CD4-positive, alpha-beta T cell treated with Interleukin-4 for 4 hours (primary cell): ENCODE measurements at places on chromosomes 6 and 20.

DNA sequence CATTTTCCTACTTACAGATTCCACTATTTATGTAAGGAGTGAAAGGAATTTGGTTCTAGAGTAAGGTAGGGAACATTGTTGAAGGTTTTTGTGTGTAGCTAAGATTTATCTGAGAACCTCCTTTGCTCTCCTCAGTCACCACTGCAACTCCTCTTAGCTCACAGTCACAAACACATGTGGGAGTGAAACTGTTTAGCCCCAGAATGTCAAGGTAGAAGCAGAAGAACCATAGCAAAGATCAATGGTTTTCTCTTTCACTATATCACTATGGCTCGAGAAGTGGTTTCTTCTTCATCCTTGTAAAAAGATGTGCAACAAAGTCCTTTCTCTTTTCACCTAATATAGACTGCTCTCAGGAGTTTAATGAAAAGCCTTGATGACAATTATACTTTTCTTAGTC, 6.5 kb upstream of the DEFB112 start:
- DNase-seq, result no peak

- DNase-seq, result no peak
Measured at GRCh38 chr6:8589941-8590729, 154.8 kb upstream of the SLC35B3 start.

DNA sequence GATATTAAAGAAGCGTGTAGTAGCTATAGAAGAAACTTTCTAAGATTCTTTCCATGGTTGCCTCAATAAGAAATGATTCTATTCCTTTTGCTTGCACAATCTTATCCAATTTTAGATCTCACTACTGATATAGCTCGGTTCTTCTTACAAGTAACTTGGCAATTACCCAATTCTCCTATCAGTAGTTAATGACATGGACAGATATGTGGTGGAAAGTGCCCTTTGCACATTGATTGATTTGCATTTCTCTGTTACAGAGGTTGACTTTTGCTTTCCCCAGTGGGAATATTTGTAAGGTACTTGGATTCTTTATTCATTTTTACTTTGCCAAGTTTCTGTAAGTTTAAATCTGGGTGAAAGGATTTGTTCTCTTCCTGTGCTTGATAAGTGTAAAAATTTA, 93.7 kb upstream of the QKI start:
- DNase-seq, result no peak

- DNase-seq, result peak; percentile 18
Measured at GRCh38 chr6:113980937-113981554, 10.1 kb upstream of the HDAC2 start.

GRCh38 chr20:12241065-12241464, 323.4 kb downstream of the BTBD3 start:
- DNase-seq, result no peak

DNA sequence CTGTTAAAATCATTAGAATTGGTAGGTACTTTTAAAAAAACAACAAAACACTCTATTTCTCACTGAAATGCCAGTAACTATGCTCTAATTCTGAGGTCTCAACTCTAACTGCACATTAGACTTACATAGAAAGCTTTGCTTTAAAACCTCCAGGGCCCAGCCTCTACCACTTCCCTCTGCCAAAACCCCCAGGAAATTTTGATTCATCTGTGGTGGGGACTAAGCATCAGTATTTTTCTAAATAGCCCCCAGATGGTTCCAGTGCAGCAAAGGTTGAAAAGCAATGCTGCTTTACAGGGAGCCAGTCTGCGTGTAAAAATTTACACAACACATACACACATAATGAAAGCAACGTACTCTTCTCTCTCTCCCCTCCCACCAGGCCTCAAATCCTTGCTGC, 3.8 kb downstream of the TBC1D32 start:
- DNase-seq, result no peak

DNA sequence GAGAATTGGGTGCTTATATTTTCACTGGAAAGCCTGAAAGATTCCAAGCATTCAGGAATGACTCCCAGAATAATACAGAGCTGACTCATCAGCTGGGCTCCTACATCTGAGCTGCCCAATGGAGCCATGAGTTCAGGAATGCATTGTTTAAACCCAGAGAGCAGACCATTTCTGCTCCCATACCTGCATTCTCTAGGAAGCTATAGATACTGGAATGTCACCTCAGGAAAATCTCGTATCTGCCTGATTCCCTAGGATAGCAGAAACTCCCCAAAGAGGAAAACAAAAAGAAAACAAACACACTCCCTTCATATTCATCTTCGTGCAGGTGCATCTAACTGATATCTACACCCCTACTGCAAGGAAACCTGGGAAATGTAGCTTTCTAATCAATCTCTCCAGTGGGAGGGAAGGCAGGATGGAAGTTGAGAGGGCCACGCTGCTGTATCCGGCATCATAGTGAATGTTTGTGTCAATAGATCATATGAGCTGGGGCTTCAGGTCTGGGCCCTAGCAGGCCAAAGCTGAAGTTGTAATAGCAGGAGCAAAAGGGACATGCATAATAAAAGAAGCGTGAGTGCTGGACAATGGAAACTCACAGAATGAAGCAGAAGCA, 8.2 kb upstream of the SLC2A12 start:
- DNase-seq, result no peak

DNA sequence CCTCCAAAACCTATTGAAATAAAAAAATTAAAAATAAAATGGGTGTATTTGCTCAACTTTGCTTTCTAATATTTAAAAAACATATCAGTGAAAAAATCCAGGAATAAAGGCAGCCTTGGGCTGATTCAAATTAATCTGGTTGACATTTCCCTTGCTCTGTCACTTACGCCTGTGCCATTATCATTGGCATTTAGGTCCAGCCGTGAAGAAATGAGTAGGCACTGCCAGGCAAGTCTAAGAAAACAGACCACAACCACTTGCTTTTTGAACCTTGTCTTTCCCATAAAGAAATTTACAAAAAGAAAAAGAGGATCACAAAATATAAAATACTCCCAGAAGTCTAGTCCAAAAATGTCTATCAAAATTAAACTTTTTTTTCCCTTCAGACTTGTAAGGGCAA, 59.2 kb upstream of the HBS1L start:
- no peak for DNase-seq

- DNase-seq, result no peak
Measured at GRCh38 chr6:70379473-70380013, 33.8 kb upstream of the FAM135A start.

GRCh38 chr6:16731478-16732051, 29.7 kb downstream of the ATXN1 start:
- DNase-seq, result peak; percentile 67

DNA sequence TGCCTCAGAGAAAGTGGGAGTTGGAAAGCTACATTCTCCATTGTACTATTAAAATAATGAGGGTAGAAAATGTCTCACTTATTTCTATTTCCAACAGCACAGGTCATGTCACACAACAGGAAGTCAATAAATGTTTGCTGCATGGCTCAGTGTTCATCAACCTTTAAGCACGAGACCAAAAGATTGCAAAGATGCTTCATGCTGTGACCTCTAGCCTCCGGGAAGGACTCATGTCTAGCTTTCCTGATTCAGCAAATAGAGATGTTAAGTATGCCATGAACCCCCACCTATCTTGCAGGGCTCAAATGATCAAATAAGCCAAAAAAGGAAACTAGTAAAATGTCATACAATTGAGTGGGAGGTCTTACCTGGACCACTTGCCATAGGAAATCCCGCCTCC, 57.4 kb downstream of the NCOA6 start:
- no peak for DNase-seq

DNA sequence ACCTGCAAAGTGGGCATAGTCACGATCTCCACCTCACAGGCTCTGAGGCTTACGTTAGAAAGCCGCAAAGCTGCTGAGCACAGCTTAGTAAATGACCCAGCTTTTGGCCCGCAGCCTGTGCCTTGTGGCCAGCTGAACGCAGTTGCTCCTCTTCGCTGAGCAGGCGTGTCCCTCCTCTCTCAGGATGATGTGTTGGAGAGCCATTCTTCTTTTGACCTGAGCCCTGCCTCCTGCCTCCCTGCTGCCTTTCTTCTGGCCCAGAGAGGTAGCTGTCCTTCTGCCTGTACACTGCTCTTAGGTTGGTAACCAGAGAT, 47.6 kb upstream of the MYL9 start:
- DNase-seq, result no peak

- no peak for DNase-seq
Measured at GRCh38 chr20:39603219-39603618, 641.1 kb downstream of the DHX35 start.

GRCh38 chr6:1587546-1587945, 22.2 kb upstream of the FOXC1 start:
- no peak for DNase-seq

DNA sequence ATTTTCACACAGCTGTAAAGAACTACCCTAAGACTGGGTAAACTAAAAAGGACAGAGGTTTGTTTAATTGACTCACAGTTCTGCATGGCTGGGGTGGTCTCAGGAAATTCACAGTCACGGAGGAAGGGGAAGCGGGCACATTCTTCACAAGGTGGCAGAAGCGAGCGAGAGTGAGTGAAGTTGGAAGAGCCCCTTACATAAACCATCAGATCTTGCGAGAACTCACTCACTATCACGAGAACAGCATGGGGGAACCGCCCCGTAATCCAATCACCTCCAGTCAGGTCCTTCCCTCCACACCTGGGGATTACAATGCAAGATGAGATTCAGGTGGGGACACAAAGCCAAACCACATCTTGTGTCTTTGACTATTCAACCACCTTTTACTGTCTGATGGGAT, 700.5 kb downstream of the TENT5A start:
- no peak for DNase-seq

- DNase-seq, result no peak
Measured at GRCh38 chr6:53768636-53769035, 26.2 kb upstream of the LRRC1 start.

DNA sequence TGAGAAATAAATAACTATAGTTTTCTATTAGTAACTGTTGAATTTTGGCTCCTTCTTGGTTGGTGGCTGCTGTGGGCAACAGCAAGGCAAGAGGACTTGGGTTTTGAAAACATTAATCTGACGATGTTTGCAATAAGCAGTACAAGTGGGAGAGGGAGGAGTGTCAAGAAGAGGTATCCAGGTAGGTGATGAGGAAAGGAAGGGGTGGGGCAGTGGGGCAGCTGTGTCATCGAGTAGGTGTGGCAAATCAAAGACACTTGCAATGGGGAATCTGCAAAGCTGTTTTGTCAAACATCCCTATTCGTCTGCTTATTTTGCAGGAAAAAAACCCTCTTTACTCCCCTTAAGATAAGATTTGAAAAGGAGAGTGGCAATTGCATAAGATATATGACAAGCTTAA, 171.9 kb upstream of the MAP3K7 start:
- no peak for DNase-seq

GRCh38 chr6:14382678-14383236, 265.2 kb downstream of the CD83 start:
- DNase-seq, result no peak

GRCh38 chr6:39309942-39310531, 4.2 kb downstream of the KCNK17 start:
- peak; percentile 41 for DNase-seq

GRCh38 chr6:42947950-42948349, 12.6 kb upstream of the GNMT start:
- DNase-seq, result no peak

- DNase-seq, result no peak
Measured at GRCh38 chr6:156654919-156655918, 122.0 kb upstream of the ARID1B start.

DNA sequence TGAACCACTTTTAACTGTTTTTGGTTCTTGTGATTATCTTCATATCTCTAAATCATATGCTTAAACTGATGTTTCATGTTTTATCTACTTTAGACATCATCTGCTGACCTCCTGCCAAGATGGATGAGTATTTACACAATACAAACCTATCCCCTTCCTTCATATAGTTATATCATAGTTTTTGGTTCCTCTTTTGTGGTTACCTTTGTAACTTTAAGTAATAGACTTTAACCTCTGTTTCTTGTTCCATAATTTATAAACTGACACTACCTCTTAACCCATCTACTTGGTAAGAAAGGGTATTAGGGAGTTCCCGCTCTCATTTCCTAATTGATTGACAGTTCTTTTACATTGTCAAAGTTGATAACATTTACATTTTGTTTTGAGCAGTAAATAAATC, 11.9 kb downstream of the PCMT1 start:
- DNase-seq, result no peak

DNA sequence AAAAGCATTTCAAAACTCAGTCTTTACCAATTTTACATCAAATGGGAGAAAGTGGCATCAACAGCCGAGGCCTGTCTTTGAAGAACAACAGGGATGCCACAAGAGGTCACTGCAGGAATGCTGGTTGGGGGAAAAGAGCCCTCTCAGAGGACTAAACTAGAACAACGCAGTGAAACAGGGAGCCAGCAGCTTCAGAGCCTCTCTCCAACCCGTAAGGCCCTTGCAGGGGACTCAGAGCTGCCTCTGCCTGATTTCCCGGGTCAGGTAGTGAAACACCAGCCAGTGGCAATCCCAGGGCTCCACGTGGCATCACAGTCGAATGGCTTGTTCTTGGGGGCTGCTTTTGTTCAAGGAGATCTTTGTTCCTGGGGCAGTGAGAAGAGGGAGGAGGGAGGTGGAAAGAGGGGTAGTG, 55.0 kb upstream of the KCNK16 start:
- no peak for DNase-seq

GRCh38 chr20:49497398-49497669, 14.9 kb upstream of the KCNB1 start:
- DNase-seq, result no peak

- no peak for DNase-seq
Measured at GRCh38 chr6:160163425-160163824, 41.8 kb downstream of the SLC22A1 start.

DNA sequence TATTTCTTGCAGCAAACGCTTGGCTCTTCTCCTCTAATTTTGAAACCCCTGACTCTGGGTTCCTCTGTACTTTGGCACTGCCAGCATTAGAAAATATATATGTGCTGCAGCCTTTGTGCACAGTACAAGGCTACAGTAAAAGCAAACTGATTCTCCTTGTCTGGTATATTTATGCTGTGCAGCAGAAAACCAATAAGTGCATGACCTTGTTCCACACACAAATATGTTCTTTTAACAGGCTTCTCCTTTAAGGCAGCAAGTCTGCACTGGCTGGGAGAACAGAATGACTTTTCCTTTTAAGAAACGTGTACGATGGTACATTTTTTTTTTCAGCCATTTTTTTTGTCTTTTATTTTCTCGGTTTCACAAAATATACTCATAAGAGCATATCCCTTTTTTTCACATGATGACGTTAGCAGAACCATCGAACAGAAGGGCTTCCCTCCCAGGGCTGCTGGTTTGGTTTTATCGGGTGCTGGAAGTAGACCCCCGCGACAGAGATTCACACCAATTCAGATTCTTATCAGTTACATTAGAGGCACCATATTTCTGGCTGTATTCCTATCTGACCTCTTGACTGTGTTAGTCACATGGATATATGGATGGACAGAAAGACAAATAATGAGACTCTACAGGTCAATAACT, 129.9 kb upstream of the ARID1B start:
- no peak for DNase-seq

- DNase-seq, result no peak
Measured at GRCh38 chr6:22873513-22874136, 304.3 kb downstream of the HDGFL1 start.

- no peak for DNase-seq
Measured at GRCh38 chr20:53364646-53365045, 229.0 kb downstream of the ZNF217 start.

DNA sequence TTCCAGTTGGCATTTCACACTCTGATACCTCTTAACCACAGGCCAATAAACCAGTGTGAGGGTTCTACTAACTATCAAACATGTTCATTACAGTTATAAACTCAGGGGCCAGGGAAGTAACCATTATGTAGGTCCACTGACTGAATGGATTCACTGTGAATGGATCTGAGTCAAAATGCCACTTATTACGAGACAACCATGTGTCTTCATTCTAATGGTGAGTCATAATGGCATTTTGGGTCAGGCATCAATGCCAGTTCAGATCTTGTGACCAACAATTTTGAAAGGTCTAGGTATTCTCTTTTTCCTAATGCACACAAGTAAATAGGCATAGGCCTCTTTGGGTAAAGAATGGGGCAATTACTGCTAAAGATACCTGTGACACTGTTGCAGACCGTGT, 112.2 kb upstream of the HEY2 start:
- no peak for DNase-seq
